NCI-H82 (cell line): ENCODE measurements at places on chromosomes 11 and 22.

DNA sequence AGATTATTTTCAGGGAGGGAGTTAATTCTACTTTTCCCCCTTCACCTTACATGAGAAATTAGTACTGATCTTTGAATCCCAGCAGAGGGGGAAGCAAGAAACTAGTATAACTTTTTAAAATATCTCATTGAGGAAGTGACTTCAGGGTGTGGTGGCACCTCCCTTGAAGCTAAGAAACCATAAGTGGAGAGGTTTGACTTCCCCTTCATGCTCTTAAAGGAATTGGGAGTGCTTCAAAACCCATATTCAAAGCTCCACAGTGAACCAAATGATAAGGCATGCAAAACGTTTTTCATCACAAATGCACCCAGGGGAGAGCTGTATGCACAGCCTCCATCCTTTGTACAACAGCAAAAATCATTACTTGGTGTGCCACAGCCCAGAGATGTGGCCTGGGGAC, 540 bp downstream of the MS4A14 start:
- DNase-seq, result no peak

- no peak for DNase-seq
Measured at GRCh38 chr11:77069336-77069968, 2.7 kb downstream of the CAPN5 start.

DNA sequence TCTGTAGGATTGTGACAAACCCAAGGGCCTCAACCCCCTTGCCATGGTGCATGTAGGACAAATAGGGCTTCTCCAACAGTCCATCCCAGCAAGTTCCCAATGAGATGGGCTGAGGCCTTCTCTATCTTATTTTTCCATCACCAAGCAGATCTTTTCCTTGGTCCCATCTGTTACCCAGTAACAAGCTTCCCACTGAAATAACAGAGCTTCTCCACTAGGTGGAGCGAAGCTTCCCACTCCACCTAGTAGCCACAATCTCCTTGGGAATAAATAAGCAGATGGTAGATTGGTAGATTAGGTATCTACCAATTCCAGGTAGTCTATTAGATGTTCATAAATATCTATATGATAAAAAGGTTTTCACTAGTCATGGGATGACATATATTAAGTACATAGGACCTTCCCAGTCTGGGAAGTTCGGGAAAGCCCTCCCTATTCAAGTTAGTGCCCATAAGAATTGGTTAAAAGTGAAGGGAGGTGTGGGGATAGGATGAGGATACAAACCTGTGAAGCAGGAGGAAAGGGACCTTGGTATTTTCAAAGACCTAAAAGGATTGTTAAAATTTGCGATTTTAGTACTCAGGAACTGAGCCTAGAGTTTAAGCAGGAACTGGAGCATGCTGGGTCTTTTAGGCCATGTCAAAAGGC, 5.9 kb upstream of the OR52L1 start:
- DNase-seq, result peak; percentile 60

- DNase-seq, result no peak
Measured at GRCh38 chr11:69138265-69138664, 17.5 kb upstream of the SMIM38 start.

- no peak for DNase-seq
Measured at GRCh38 chr11:812390-812789, 2.6 kb downstream of the RPLP2 start.
